LHCN-M2 (cell line): ENCODE measurements at places on chromosomes 2 and 18.

GRCh38 chr2:206642075-206643025, at the start of gene FAM237A:
FAM237A (plus strand) TSS chr2:206642487; CDS start chr2:206644237, 1,750 bp downstream.
- peak; percentile 61 for DNase-seq

GRCh38 chr2:221228214-221228769, 343.8 kb downstream of the EPHA4 start:
- DNase-seq = no peak

- no peak for DNase-seq
Measured at GRCh38 chr2:41886145-41886664, 161.6 kb upstream of the PKDCC start.

DNA sequence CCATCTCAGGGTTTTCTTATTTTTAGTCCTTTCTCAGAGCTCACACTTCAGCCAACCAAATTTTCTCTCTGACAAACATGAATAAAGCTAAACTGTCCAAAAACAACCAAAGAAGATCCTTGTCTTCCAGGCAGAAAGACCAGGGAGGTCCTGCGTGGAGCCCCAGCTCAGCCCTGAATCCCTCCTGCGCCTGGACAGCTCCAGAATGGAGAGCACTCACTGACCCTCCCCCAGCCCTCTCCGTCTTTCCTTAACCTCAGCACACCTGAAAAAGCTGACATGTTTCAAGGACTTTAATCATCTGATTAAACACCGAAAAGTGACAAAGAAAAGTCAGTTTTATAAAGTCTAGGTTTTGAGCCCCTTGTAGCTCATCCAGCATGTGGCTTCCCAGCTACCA, 22.9 kb upstream of the GNAL start:
- DNase-seq = no peak

DNA sequence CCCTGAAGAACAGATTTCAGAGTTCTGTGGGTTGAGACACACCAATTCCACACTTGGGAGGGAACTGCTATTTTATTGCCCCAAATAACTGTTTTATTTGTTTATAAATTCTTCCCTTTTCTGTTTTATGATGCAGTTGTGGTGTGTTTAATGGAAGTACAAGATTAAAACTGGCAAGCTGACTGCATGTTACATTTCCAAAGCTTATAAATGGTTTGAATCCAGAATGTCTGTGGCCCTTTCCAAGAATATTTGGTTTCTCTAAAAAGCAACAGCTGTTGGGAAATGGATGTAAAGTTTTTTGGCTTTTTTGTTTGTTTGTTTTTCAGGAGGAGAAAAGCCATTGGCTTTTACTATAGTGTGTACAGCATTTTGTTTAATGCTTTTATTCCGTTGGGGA, 234.5 kb downstream of the MTX2 start:
- no peak for DNase-seq

GRCh38 chr2:85410584-85411404, 628 bp upstream of the CAPG start:
- DNase-seq = no peak

GRCh38 chr18:1017227-1018058, 112.8 kb downstream of the ADCYAP1 start:
- DNase-seq = no peak

GRCh38 chr18:31040686-31041270, 1.8 kb downstream of the DSC3 start:
- no peak for DNase-seq

DNA sequence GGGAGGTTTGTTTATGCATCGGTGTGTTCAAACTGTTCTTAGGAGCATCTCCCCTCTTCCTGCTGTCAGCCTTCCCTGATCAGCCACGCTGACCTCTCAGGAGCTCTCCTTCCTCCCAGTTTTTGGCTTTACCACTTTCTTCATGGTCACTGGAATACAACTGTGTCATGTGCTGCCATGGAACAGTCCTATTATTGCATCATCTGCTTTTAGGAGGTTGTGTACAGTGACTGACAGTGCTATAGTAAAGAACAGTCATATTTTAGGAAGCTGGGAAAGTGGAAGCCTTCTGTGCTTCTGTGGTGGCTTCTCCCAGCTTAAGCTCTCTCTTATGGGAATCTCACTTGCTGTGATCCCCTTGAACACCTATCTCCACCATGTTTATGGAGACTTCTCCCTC, 165.5 kb downstream of the TPGS2 start:
- no peak for DNase-seq

DNA sequence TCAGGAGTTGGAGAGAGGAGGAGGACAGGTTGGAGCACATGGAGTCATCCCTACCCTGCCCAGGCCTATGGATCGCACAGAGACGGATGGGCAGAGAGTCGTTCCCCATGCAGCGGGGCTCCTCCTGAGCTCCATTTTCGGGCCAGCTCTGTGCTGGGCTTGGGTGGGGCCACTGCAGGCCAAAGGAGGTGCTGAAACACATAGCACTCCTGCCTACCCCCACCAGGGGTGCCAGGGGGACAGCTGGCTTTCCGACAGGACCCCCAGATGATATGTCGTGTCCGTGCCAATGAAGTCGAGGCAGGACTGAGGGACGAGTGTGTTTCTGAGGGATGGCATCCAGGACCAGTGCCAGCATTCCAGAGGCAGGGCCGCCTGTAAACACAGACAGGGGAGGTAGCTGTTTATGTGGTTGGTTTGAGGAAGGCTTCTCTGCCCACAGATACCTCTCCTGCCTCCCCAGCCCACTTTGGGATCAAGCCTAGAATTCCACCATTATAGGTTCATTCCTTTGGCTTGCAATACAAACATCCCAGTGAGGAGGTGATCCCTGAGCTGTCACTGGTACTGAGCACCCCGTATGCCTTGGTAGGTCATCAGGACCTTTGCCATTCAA, 116.6 kb downstream of the GLI2 start:
- DNase-seq = no peak

GRCh38 chr2:73034661-73035375, 36.7 kb downstream of the SFXN5 start:
- no peak for DNase-seq

- DNase-seq = no peak
Measured at GRCh38 chr2:139514951-139515350, 734.8 kb upstream of the NXPH2 start.

GRCh38 chr2:60281730-60282129, 271.7 kb downstream of the BCL11A start:
- DNase-seq = no peak

GRCh38 chr2:44851518-44851917, 90.0 kb upstream of the SIX3 start:
- DNase-seq = no peak

DNA sequence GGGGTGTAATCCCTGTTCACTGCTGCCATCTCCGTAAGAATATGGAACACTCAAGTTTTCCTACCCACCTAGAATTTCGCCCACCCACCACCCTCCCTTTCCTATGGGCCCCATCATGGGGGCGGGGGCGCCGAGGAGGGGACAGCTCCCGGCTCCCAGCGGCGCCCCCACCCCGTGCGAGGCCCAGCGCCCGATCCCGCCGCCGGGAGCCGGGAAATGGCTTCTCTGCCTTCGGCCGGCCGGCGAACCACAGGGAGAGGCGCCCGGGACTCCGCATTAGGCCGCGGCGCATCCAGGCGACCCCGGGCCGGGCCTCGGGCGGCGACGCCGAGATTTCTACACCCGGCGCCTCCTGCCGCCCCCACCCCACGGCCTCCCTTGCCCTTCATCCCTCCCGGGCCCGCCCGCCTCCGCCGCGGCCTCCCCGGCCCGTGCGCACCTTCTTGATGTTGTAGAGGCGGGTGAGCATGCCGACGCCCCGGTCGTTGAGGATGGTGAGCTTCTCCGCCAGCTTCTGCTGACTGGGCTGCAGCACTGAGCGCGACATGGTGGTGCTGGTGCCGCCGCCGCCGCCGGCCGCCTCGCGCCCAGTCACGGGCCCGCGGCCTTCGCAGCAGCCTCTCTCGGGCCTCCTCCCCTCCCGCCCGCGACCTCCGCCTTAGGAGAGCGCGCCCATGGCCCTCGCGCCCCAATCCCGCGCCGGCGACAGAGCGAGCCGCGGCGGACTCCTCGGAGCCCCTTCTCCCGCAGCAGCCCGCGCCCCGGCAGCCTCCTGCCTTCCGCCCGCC, 510 bp downstream of the NCKAP1 start:
- no peak for DNase-seq

GRCh38 chr2:16104949-16105668, 164.8 kb downstream of the MYCN start:
- DNase-seq = no peak

DNA sequence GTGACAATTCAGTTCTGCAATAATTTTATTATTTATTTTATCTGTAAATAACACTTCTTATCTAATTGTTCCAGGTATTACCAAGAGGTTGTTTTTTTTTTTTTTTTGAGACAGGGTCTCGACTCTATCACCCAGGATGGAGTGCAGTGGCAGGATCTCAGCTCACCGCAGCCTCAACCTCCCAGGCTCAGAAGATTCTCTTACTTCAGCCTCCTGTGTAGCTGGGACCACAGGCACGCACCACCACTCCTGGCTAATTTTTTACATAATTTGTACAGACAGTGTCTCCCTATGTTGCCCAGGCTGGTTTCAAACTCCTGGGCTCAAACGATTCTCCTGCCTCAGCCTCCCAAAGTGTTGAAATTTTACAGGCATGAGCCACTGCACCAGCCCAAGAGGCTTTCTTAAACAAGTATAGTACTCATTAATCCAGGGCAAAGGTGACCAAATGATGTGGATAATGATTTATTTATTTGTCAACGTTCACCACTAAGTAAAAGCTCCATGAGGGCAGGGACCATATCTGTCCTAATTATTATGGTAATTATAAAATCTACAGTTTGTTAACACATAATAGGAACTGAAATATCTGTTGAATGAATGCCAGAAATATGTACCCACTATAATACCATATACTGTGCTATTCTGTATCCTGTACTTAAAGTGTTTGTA, 12.0 kb downstream of the STK17B start:
- no peak for DNase-seq

DNA sequence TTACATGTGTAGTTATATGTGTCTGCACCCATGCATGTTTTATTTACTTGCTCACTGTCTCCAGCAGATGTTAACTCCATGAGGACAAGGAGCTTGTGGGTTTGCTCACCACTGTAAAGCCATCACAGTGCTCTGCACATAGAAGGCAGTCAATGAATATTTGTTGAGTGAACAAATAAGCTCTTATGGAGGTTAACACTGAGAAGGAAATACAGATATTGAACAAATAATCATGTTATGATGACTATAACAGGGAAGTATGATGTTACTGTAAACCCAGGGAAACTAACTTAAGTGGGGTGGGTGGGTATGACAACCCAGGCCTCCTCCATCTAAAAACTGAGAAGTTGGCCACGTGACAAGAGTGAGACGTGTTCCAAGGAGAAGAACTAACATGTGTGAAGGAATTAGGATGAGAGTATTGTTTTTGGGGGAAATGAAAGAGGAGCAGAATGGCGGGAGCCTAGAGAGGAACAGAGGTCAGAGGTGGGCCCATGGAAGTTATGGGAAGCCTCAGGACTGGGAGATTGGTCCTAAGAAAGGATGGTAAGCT, 6.0 kb upstream of the FAM117B start:
- no peak for DNase-seq

DNA sequence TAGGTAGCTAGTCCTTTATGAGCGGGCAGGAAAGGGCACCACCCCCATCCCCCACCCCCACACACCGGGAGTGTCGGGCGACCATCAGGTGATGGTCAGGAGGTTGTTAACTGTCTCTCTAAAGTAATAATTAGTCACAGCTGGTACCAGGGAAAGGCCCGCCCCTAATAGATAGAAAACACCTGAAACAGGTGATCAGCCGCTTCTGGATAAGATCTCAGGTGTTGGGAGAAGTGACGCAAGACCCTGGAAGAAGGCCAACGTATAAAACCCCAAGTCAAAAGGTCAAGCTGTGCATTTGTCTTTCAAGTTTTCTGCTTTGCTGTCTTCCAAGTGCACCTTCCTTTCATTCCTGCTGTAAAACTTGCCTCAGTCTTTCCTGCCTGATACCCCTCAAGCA, 59.6 kb upstream of the LINC00305 start:
- DNase-seq = no peak

- peak; percentile 70 for DNase-seq
Measured at GRCh38 chr2:96537066-96537733, 648 bp downstream of the ARID5A start.

GRCh38 chr2:240603081-240603835, 16.7 kb downstream of the CAPN10 start:
- no peak for DNase-seq

DNA sequence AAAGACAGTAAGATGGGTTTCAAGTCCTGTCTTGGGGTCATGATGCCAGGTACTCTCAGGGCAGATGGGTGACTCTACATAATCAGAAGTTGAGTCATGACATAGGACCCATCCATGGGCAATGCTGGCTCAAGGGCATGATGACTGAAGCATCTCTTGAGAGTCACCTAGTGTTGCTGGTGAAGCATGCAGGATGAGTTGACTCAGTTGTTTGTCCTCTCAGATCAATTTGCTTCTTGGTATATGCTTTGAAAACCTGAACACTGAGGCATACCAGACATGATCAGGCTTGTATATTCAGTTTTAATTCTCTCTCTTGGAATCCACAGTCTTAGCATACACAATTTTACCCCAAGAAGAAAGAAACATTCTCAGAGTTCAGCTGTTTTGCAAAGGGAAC, 658.9 kb upstream of the NXPH2 start:
- DNase-seq = no peak

- DNase-seq = no peak
Measured at GRCh38 chr18:75230163-75231052, 19.8 kb downstream of the TSHZ1 start.
